ENCODE measurements at places on chromosomes 7 and 10.

DNA sequence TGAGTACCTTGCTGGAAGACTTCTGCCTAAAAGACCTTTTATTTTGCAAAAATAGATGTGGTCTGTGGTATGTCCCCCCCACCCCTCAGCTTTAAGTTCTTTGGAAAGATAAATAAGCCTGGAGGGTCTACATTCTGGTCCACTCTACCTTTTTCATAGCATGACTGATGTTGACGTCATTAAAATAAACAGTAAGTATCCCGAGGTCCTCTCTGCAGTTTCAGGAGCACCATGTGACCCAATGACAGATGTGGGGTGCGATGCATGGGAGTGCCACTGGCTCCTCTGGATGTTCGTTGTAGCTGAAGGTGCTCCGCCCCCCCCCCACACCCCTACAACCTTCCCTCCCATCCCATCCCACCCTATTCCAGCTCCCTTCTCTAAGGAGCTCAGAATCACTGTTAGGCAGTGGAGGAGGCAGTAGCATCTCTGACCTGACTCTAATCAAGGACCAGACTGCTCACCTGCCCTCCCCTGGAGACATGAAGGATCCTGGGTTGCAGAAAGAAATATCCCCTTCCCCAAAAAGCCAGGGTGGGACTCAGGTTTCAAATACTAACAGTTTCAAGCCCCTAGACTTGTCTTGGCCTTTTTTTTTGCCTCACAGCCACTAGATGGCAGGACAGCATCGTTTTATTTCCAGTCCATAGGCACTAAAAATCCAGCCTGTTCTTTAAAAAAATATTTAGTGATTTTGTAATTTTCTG, 25.1 kb downstream of the CASP7 start:
- no peaks in the 10 kb centered on the region for H3K36me3 ChIP-seq
- no peak for DNase-seq
- H3K4me3 ChIP-seq = no peak overlapping the region
- H3K27ac ChIP-seq = no peak overlapping the region
- no peaks in the 10 kb centered on the region for H3K27me3 ChIP-seq

DNA sequence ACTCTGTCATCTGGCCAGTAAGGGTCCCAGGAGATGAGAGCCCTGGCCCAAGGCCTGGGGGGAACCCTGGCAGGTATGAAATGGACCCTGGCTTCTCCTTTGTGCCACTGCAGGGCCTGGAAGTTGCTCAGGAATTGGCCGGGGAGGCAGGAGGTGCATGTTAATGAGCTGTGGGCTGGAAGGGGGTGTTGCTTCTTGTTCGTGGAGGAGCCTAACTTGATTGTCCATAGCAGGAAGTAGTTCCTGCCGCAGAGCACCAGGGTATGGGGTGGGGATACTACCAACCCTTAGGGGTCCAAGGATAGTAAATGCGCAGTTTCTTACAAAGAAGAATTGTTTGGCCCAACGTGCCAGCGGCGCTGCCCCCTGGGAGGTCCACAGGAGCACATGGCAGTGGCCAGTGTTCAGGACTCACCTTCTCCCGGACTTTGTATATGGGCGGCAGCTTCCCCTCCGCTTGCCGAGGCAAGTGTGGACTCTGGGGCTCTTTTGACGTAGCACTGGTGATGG, 21.5 kb downstream of the TEX36 start:
- DNase-seq = no peak
- H3K36me3 ChIP-seq = no peaks in the 10 kb centered on the region
- no peak overlapping the region for H3K27ac ChIP-seq
- H3K27me3 ChIP-seq = no peaks in the 10 kb centered on the region
- no peaks in the 10 kb centered on the region for H3K4me1 ChIP-seq

- no peak overlapping the region for H3K4me3 ChIP-seq
- H3K4me1 ChIP-seq = no peaks in the 10 kb centered on the region
- H3K36me3 ChIP-seq = no peaks in the 10 kb centered on the region
- H3K27me3 ChIP-seq = no peaks in the 10 kb centered on the region
Observed at GRCh38 chr10:76049581-76050290, 618.3 kb downstream of the LRMDA start.

GRCh38 chr7:41107938-41108448, 594.9 kb downstream of the INHBA start:
- no peak overlapping the region for H3K4me3 ChIP-seq
- H3K27me3 ChIP-seq = no peaks in the 10 kb centered on the region
- H3K27ac ChIP-seq = no peak overlapping the region
- DNase-seq = no peak
- H3K36me3 ChIP-seq = no peaks in the 10 kb centered on the region
- H3K4me1 ChIP-seq = no peaks in the 10 kb centered on the region
